ENCODE measurements at places on chromosomes 2 and 18.

DNA sequence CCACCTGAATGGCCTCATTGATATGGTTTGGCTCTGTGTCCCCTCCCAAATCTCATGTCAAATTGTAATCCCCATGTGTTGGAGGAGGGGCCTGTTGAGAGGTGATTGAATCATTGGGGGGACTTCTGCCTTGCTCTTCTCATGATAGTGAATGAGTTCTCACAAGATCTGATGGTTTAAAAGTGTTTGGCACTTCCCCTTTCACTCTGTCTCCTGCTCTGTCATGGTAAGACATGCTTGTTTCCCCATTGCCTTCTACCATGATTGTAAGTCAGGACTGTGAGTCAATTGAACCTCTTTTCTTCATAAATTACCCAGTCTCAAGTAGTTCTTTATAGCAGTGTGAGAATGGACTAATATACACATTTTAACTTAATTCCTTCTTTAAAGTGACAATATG, 146.8 kb upstream of the KCNJ3 start:
- DNase-seq = no peak

- peak; percentile 96 for DNase-seq
Observed at GRCh38 chr18:73235491-73235890, 367.7 kb upstream of the NETO1 start.

- DNase-seq = no peak
Observed at GRCh38 chr2:1341404-1342120, 71.7 kb upstream of the TPO start.

DNA sequence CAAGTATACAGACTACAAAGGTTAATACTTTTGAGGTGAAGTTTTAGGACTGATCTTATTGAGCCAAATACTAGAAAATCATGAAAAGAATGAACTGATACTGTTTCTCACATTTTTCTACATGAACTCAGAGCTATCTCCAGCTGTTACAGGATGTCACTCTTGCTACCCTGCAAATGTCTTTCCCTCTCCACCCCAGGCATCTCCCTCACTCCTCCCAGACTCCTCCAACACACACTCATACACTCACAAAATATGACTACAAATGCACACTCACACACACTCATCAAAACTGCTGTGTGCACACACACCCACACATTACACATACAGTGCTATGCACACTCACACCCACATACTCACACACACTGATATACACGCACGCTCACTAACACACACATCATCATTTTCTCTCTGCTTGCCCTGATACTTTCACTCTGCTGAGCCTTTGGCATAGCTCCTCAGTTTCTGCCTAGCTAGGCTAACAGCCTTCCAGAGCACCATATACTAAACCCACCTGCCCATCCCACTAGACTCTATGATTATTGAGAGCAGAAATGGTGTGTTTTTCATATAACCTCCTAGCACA, 273.3 kb downstream of the CD226 start:
- DNase-seq = no peak

- DNase-seq = peak; percentile 11
Observed at GRCh38 chr2:11708106-11708505, 38.1 kb upstream of the NTSR2 start.

All from HT1080 (cell line).